ENCODE measurements at places on chromosomes 3 and 15. TPM values are rescaled to one million over a fixed set of nuclear protein-coding genes. Genes with fewer than 3 reads are reported as not detected.

The CDHR4 gene
- total RNA-seq = not detected

- no peaks in the 10 kb centered on the region for H3K36me3 ChIP-seq
- peaks cover 66% of the 10 kb centered on the region for H3K4me1 ChIP-seq
- H3K4me3 ChIP-seq = peak overlapping the region; percentile 88
- DNase-seq = no peak
- H3K27me3 ChIP-seq = no peaks in the 10 kb centered on the region
Observed at GRCh38 chr15:64096668-64097384, 1.0 kb downstream of the SNX1 start.

- no peak overlapping the region for H3K27ac ChIP-seq
- peaks cover 10% of the 10 kb centered on the region for H3K4me1 ChIP-seq
- no peaks in the 10 kb centered on the region for H3K36me3 ChIP-seq
- no peak overlapping the region for H3K4me3 ChIP-seq
- H3K27me3 ChIP-seq = no peaks in the 10 kb centered on the region
Observed at GRCh38 chr15:74178326-74179100, 5.0 kb downstream of the ISLR start.

The NISCH gene
- 37.4 TPM for total RNA-seq

DNA sequence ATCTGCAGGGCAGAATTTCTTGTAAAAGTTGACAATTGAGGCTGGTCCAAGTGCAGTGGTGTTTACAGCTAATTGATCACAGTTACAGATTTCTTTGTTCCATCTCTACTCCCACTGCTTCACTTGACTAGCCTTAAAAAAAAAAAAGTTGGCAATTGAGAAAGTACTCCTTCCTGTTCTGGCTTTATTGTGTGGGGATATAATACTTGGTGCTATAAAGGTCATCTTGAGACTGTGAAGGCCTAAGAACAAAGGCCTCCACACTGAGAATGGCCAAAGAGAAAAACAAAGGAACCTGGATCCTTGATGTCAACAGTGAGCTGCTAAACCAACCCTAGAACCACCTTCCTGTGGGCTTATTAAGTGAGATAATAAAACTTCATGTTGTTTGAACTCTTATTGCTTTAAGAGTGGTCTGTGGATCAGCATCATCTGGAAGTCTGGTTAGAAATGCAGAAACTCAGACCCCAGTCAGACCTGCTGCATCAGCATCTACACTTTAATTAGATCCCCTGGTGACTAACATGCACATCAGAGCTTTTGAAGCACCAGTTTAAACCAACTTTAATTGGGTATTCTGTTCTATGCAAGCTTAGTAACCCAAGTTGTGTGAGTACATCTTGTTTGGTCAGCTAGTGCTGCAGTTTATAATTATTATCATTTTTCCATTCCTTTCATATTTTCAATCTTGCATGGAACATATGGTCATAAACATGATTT, 55.2 kb downstream of the TMOD3 start:
- peaks cover 35% of the 10 kb centered on the region for H3K36me3 ChIP-seq
- peak overlapping the region; percentile 34 for H3K27ac ChIP-seq
- H3K4me1 ChIP-seq = peaks cover 4% of the 10 kb centered on the region
- no peak for DNase-seq
- H3K4me3 ChIP-seq = no peak overlapping the region

DNA sequence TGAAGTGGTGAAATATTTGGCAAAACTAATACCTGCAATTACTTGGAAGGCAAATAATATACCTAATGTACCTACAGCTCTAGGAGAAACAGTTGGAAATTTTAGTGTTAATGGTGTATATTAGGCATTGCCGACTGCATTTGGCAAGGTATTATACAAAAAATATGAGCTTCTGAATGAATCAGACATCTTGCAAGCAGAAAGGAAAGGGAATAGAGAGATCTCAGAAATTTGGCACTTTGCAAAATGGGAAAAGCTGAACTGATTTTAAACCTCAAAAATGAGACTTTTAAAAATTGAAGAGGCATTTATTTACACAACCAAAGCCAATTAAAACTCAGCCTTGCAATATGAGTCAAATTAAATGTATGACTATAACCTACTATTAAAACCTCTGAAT, 40.2 kb upstream of the C15orf61 start:
- no peaks in the 10 kb centered on the region for H3K4me1 ChIP-seq
- H3K36me3 ChIP-seq = no peaks in the 10 kb centered on the region
- H3K4me3 ChIP-seq = no peak overlapping the region
- DNase-seq = no peak
- H3K27me3 ChIP-seq = no peaks in the 10 kb centered on the region

DNA sequence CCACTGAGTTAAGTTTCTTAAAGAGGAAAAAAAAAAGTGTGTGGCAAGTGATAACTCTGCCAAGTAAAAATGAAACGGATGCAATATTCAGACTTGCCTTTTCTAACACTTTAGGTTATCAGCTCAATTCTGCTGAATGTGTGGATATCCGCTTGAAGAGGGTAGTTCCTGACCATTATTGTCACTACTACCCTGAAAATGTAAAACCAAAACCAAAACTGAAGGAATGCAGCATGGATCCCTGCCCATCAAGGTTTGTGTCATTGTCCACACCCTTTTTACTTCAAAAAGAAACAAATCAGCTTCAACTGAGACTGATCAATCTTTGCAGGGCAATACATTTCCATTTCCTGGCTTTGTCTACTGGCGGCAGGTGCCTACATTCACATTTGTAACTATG, 236.1 kb downstream of the ADAMTSL3 start:
- no peak for DNase-seq
- no peaks in the 10 kb centered on the region for H3K4me1 ChIP-seq
- H3K36me3 ChIP-seq = no peaks in the 10 kb centered on the region
- H3K4me3 ChIP-seq = peak overlapping the region; percentile 13
- no peak overlapping the region for H3K27ac ChIP-seq
- H3K27me3 ChIP-seq = no peaks in the 10 kb centered on the region

DNA sequence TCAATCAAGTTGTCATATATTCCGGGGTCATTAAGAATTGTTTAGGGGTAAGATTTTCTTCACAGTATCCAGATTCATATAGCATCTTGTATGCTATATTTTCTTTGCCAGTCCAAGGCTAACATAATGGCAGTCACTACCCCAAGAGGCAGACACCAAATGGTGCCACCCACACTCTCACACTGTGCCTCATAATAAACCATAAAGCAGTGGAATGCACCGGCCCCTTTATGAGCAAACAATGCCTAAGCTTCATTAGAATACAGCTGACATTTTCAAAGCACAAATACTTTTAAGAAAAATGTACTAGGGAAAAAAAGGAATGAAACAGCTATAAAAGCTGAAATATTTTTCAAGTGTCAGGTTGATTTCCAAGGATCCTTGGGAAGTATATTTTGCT, 121.6 kb downstream of the TFDP2 start:
- H3K4me1 ChIP-seq = peaks cover 8% of the 10 kb centered on the region
- H3K27me3 ChIP-seq = no peaks in the 10 kb centered on the region
- H3K36me3 ChIP-seq = no peaks in the 10 kb centered on the region
- peak overlapping the region; percentile 49 for H3K27ac ChIP-seq

DNA sequence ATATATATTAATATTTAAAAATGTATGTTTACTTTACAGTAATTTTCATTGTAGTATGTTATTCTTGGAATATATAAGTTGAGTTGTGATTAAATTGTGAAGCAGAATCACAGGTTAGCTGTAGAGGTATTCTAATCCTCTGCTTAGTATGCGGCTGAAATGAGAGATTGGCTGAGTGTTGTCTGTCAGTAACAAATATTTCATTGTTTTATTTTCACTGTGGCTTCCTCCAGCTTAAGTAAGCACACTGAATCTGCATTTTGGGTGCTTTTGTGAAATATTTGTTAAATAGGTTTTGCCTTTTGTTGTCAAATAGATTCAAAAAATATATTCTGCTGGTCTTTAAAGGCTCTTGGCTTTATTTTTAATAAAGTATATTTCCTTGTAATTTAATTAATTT, 357.5 kb downstream of the CADM2 start:
- DNase-seq = no peak
- H3K27ac ChIP-seq = no peak overlapping the region
- H3K27me3 ChIP-seq = no peaks in the 10 kb centered on the region
- no peaks in the 10 kb centered on the region for H3K36me3 ChIP-seq
- no peaks in the 10 kb centered on the region for H3K4me1 ChIP-seq
- H3K4me3 ChIP-seq = no peak overlapping the region

- no peak for DNase-seq
- no peaks in the 10 kb centered on the region for H3K27me3 ChIP-seq
- no peak overlapping the region for H3K4me3 ChIP-seq
- H3K4me1 ChIP-seq = peaks cover 6% of the 10 kb centered on the region
- no peak overlapping the region for H3K27ac ChIP-seq
Observed at GRCh38 chr3:185361920-185362319, 1.0 kb upstream of the MAP3K13 start.

GRCh38 chr3:171432548-171432947, 27.7 kb downstream of the TNIK start:
- H3K4me1 ChIP-seq = no peaks in the 10 kb centered on the region
- H3K4me3 ChIP-seq = no peak overlapping the region
- no peaks in the 10 kb centered on the region for H3K27me3 ChIP-seq
- DNase-seq = no peak

GRCh38 chr3:116939550-116939949, 230.0 kb downstream of the TUSC7 start:
- DNase-seq = no peak
- no peak overlapping the region for H3K27ac ChIP-seq
- H3K4me1 ChIP-seq = no peaks in the 10 kb centered on the region
- no peaks in the 10 kb centered on the region for H3K27me3 ChIP-seq
- H3K36me3 ChIP-seq = no peaks in the 10 kb centered on the region

The GP5 gene
- total RNA-seq = not detected

The AHSG gene
- total RNA-seq = not detected

The STAC gene
- total RNA-seq = 0.15 TPM

DNA sequence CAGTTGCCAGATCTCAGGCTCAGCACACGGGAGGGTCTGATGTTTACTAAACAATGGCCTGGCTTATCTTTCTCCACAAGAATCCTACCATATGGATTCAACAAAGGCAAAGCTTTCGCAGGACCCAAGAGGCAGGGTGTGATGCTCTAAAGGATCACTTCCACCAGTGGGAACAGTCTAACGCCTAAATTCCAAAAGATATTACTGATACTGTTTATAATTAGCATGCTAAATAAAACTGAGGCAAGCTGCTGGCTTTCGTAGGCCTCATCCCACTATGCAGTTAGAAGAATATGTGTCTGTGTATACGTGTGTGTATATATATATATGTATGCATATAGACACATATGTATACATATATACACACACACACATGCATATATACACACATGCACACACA, 22.3 kb downstream of the RORA start:
- no peaks in the 10 kb centered on the region for H3K27me3 ChIP-seq
- H3K27ac ChIP-seq = no peak overlapping the region
- H3K36me3 ChIP-seq = no peaks in the 10 kb centered on the region
- DNase-seq = no peak
- H3K4me3 ChIP-seq = no peak overlapping the region

- no peak overlapping the region for H3K4me3 ChIP-seq
- no peak for DNase-seq
- no peaks in the 10 kb centered on the region for H3K4me1 ChIP-seq
- H3K27me3 ChIP-seq = no peaks in the 10 kb centered on the region
Observed at GRCh38 chr3:119939077-119939476, 155.2 kb downstream of the GSK3B start.

DNA sequence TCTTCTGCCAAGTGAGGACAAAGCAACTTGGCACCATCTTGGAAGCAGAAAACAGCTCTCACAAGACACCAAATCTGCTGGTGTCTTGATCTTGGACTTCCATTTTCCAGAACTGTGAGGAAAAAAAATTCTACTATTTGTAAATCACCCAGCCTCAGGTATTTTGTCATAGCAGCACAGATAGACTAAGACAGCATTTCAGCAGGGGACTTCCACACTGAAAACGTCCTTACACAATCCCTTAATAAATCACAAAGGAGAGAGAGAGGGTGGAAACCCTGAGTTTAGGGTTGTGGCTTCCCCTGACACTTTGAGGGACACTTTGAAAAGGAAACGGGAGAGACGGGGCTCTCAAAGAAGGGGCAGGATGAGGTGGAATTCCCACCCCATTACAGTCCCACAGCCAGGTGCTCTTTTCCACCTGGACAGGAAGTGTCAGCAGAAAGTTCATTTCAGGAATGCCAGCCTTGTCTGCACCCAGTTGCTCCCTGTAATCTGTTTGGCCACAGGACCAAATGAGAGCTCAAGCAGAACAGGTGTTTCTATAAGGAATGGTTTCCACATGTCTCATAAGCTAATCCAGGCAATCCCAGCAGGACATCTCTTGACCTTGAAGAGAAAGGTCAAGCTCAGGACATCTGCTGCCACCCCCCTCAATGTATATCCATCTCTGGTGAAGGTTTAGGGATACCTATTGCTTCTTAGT, 51.3 kb downstream of the MYLK start:
- no peak overlapping the region for H3K4me3 ChIP-seq
- no peak for DNase-seq
- H3K27ac ChIP-seq = no peak overlapping the region
- H3K36me3 ChIP-seq = no peaks in the 10 kb centered on the region
- no peaks in the 10 kb centered on the region for H3K4me1 ChIP-seq

DNA sequence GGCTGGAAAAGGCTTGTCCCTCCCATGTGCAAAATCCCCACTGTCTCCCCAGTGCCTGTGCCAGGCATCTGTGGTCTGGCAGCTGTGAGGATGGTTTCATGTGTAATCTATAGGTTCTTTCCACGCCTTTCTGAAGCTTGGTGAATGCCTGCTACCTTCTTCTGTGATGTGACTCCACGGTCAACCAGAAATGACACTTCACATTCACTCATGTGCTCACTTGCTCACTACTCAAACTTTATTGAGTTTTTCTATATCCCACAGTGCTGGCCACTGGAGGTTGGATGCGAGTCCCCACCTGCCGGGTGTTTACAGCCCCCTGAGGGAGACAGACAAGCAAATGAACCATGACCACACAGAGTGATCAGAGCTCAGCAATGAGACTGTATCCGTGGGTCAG, 27.9 kb upstream of the TLE3 start:
- H3K4me1 ChIP-seq = peaks cover 3% of the 10 kb centered on the region
- H3K4me3 ChIP-seq = no peak overlapping the region
- H3K36me3 ChIP-seq = no peaks in the 10 kb centered on the region
- no peaks in the 10 kb centered on the region for H3K27me3 ChIP-seq
- no peak overlapping the region for H3K27ac ChIP-seq

DNA sequence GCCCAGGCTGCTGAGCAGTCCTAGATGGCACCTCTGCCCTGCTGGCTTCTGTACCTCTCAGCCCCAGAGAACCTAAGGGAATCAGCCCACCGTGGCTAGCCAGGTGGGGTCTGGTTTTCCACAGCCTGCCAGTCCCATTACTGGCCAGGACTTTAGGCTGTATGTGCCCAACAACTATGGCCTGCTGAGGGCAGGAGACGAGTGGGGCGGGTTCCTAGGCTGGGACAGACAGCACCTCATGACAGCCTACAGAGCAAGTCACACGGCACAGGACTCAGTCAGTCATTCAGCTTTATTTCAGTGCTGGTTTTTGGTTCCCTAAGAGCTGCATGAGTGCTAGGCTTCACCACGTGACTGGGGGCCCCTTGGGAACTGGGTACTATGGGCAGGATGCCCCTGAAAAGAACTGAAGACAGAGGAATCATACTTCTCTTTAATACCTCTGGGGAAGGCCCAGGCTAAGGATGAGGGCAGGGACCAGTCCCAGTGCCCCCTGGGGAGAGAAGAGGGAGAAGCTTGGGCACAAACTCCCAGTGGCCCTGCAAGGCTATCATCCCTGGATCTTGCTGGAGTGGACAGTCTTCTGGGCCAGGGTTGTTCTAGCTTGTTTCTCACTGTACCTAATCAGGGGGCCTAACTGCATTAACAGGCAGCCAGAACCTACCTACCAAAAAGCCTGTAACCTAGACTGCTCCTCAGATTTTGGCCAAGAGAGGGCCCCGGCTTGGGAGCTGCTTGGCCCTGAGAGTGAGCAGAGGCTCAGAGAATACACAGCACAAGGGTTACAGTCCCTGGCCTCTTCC, 14.8 kb downstream of the CLK3 start:
- peaks cover 67% of the 10 kb centered on the region for H3K36me3 ChIP-seq
- no peak for DNase-seq
- H3K4me1 ChIP-seq = no peaks in the 10 kb centered on the region
- H3K27ac ChIP-seq = no peak overlapping the region
- H3K27me3 ChIP-seq = no peaks in the 10 kb centered on the region

Data from esophagus squamous epithelium (tissue), 5 donors.